Stimulated activated CD8-positive, alpha-beta memory T cell treated with anti-CD3 and anti-CD28 coated beads, Interleukin-7, amount 100 ng/mL, for 4 hours (primary cell): ENCODE measurements at places on chromosomes 16 and 17.

DNA sequence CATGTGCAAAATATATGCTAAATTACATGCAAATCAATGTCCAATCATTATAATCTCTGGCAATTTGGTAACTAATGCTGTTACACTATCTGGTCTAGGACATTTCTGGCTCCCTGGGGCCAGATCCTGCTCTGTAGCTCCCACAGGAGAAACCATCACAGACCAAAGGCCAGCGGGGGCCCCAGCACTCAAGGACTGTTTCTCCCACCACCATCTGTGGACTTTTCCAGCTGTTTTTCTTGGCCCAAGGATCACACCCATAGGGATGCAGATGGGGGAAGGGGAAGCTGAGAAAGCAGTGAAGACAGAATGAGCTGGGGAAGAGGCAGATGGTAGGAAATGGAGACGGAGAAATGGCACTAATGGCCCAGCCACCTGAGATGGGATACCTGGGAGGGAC, at the start of gene HIGD1B:
Gene HIGD1B, plus strand, starts transcription at position 298 of the 400 bp plus-strand sequence. CDS start 270 bp downstream, outside the sequence.
- no peak for DNase-seq

- DNase-seq = no peak
Observed at GRCh38 chr16:79887541-79888540, 287.3 kb upstream of the MAF start.

- no peak for DNase-seq
Observed at GRCh38 chr16:3752984-3753383, 35.7 kb upstream of the TRAP1 start.

DNA sequence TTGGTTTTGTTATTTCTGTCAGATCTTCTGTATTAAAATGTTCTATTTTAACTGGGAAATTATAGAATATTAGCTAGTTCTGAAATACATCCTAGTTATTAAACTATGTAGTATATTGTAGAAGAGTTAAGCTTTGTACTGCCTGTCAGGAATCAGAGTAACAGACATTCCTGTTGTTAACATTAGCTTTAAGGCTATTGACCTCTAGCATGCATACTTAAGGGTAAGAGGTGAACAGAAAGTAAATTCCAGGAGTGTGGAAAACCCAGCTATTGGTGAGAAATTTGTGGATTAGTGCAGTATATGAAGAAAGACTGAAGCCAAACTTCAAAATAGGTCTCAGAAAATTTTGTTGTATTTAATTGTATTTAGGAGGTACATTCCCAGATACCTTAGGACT, 111.3 kb downstream of the CHD9 start:
- DNase-seq = no peak

DNA sequence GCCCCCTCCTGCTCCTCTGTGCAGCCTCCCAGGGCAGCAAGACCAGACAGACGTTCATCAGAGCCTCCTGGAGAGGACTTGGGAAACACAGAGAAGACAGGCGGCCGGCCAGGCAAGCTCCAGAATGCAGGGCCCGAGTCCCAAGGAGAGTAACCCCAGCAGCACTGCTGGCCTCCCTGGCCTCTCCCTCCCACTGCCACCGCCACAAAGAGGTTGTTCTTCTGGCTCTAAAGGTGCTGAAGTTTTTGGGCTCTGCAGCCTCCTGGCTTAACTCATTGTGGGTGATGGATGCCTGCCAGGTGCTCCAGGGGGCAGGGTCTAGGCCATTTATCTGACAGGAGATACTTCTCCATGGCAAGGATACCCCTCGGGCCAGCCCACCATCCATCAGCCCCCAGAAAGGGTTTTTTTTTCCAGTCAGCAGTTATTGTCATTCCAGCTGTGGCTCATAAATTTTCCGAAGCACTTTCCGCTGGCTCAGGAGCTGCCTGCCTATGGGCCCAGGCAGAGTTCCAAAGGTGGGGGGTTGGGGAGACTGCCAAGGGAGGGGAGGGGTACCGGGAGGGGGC, 32.0 kb upstream of the MRPS23 start:
- DNase-seq = no peak

GRCh38 chr17:46875849-46876352, 24.5 kb downstream of the WNT9B start:
- no peak for DNase-seq
